Activated CD4-positive, alpha-beta memory T cell treated with anti-CD3 and anti-CD28 coated beads, Interleukin-2, amount 10 ng/mL, durations not matched to agents 7 days and 5 days (primary cell): ENCODE measurements at places on chromosomes 7 and 10. TPM values are rescaled to one million over a fixed set of nuclear protein-coding genes. Genes with fewer than 3 reads are reported as not detected.

- no peak for DNase-seq
Observed at GRCh38 chr10:24397662-24398061, 188.7 kb downstream of the KIAA1217 start.

- DNase-seq, result no peak
Observed at GRCh38 chr10:92542458-92542857, 31.4 kb downstream of the IDE start.

- no peak for DNase-seq
Observed at GRCh38 chr10:97607095-97607636, 17.6 kb downstream of the C10orf62 start.

DNA sequence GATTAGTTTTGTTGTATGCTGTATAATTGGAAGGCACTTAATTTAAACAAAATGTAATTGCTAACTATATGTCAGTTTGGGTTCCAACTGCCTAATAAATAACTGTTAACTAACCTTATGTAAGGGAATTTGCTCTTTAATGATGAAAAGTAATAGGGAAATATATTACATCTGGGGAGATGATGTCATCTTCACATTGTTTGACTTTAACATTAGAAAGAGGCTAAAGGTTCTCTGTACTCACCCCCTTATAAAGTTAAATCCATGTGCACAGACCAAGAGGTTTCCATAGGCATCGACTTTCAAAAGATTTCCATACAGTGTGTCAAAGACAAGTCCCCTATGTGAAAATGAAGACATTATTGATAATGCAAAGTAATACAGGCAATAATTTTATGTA, 87.6 kb downstream of the NT5C2 start:
- no peak for DNase-seq

DNA sequence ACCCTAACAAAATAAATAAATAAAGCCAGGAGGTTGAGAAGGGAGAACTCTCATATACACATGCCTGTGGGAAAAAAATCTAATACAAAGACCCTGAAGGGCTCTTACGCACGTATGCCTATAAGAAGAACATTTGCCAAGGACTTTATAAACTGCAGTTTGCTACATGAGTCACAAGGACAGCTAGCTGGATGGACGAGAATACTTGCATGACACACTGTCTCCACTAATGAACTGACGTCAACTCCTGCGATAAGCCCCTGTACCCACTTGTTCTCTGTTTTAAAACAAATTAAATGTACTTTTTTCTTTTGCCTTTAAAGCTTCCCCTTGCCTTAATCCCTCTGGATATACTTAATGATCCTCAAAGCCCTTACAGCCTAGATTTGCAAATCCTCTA, 374.6 kb upstream of the GHITM start:
- no peak for DNase-seq

DNA sequence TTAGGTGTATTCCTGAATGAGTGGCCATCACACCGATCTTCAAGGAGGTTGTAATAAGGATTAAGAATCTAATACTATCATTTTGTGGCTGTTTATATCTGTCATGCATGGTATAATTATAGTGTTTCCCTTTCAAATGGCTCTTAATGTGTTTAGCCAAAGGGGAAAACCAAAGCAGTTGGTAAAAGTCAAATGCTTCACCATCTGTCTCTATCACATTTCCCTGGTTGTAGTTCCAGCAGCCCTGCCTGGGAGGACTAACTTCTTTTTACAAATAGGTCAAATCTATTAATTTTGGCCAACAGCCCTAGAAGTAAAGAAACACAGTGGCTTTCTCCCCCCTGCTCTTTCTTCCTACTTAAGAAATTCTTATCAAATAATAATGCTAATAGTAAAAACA, 56.7 kb downstream of the ZNF365 start:
- no peak for DNase-seq

GRCh38 chr7:157717211-157718174, 380.7 kb downstream of the DNAJB6 start:
- DNase-seq, result no peak

- no peak for DNase-seq
Observed at GRCh38 chr10:20768843-20769242, 128.3 kb downstream of the NEBL start.

PIK3CG gene
- total RNA-seq, result 49.6 TPM

ZNF503 gene
- 0.35 TPM for total RNA-seq

BLOC1S2 gene
- 47.5 TPM for total RNA-seq

EGR2 gene
- 6.4 TPM for total RNA-seq
